H1 (cell line): ENCODE measurements at places on chromosomes 2 and 18. TPM values are rescaled to one million over a fixed set of nuclear protein-coding genes. Genes with fewer than 3 reads are reported as not detected.

CYP26B1 gene
- total RNA-seq, result 0.36 and 0.69 TPM in 2 replicates

HTR2B gene
- not detected in 2 replicates for total RNA-seq

SPTBN1 gene
- total RNA-seq, result 174 and 180 TPM in 2 replicates

DNA sequence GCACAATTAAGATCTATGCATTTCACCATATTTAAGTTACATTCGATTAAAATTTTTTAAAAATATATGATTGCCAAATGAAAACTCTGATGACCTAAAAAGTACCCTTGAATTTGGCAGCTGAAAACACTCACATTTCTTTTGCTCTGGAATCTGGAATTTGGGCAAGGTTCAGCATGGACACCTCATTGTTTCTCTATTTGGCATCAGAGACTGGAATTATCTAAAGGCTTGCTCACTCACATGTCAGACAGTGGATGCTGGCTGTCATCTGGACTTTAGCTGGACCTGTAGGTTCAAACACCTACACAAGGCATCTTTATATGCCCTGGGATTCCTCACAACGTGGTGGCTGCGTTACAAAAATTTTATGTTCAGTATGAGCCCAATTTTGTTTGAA is 16.1 kb downstream of the MBOAT2 start:
- DNase-seq, result no peak

DNA sequence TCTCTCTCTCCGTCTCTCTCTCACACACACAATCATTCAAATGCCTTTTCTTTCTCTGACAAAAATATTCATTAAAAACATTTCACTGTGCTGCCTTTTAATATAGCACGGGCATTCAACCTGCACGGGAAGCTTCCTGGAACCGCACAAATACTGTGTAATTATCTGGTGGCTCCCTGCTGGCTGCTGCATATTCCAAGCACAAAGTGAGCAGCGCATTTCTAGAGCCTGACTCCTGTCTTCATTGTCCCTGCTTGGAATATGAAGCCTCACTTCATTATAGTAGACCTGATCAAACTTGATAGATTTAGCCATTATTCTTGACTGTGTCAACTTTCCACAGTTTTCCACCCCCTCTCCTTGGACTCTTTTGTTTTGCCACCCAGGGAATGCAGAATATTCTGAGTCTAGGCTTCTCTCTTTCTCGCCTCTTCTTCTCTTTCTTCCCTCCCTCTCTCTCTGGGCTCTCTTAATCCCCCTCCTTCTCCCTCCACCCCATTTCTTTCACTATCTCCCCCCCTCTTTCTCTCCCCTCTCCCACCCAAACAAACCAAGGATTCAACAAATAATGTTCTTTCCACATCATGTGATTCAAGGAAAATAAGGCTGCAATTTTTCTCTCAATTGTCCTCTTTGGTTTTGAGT is 672.1 kb upstream of the FANCL start:
- no peak for DNase-seq

- no peak for DNase-seq
Observed at GRCh38 chr18:23868136-23868785, 146.3 kb upstream of the TTC39C start.

DNA sequence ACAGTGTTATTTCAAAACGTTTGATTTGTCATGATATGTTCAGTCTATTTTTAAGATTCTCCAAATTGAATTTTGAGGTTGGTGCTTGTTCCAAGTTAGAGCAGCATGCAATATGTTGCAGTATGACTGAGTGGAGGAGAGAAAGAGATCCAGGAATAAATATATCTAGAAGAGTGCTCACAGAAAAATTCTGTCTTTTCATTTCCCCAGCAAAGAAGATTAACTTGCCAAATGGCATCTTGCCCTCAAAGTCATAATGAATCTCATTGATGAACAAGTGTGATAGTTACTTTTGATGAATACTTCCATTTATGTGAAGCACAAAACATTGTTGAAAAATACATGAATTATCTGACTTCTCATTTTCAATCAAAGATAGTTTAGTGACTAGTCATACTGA is 95.9 kb downstream of the KCNJ3 start:
- DNase-seq, result no peak
